Naive thymus-derived CD4-positive, alpha-beta T cell (primary cell): ENCODE measurements at places on chromosomes 12 and 14.

DNA sequence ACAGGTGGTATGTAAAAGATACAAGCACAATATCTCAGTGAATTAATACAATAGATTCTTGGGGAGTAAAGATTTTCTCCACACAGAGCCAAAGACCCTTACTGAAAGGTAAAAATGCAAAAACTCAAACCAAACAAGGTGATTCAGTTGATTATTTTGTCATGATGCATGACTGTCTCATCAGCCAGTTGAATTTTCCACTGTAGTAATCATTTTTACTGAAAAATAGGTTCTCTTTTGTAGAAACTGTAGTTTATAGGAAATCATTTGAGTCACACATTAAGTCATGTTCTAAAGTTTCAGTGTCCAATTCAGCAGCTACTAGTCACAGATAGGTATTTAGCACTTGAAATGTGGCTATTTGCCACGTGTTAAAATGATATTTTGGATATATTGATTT is 53.6 kb downstream of the PPFIA2 start:
- no peak for DNase-seq

DNA sequence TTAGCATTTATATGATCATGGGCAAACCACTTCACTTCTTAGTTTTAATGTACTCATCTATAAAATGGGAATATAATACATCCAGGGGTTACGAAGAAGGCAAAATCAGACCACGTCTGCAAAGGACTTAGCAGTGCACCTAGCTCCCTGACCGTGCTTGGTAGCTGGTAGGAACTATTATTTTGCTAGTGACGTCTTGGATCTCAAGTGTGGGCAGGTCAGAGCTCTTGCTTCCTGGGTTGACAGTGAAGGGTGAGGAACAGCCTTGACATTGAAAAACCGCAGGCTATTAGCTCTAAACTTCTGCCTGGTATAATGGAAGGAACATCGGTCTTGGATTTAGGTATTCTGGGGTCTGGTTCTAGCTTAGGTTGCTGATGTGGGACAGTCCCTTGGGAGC is 89.3 kb upstream of the MED13L start:
- DNase-seq = no peak

GRCh38 chr14:70116278-70116677 is 72.5 kb downstream of the SLC8A3 start:
- DNase-seq = no peak

DNA sequence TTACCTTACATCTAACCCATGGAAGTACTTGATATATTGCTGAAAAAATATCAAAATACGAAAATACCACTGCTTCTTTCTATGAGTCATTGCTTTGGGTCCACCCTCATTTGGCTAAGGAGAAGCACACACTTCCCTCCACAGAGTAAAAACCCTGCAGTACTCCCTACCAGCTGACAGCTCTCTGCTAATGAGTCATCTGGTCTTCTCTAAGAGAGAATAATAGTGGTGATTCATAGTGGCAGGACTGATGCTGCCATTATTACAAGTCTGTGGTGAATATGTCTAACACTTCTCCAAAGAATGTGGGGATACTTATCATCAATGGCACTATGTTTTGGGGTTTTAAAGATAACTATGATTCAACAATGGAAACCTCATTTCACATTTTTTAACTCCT is 90.7 kb downstream of the PPFIA2 start:
- no peak for DNase-seq

- DNase-seq = no peak
Measured at GRCh38 chr14:74134484-74134883, 49.7 kb downstream of the LIN52 start.
